ENCODE measurements at places on chromosomes 6 and 20.

GRCh38 chr20:56806952-56807517, 177.9 kb downstream of the TFAP2C start:
- DNase-seq: no peak

DNA sequence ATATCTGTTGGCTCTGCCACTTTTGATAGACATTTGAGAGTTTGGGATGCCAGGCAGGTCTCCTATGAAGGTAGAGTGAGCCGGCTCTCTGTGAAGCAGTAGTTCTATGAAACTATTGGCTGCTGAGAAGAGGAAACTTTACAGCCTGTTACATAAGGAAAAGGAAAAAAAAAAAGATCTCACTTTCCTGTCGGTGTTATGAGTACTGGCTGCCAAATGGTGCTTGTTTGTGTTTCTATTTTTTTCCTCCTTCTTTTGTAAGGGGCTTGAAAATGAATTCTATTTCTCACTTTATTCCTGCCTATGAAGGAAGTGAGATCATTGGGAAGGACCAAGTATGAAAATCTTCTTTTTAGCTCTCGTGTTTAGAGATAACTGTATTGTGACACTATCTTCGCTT, 73.1 kb upstream of the CLDN20 start:
- no peak for DNase-seq

DNA sequence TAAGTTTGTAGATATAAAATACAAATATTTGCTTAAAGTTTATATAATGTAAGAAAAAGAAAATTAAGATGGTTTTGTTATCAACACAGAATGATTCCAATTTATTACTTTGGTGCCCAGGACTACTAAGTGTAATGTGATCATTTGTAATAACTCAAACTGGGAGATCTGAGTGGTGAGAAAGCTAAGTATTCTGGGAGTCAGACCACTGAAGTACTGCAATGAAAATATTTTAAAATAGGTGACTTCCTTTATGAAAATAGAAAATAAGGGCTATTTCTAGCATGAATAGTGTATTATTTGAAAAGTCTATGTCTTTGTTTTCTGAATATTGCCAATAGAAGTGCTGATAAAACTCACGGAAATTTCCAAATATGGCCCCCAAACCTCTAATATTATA, 305.6 kb upstream of the MAN1A1 start:
- DNase-seq: no peak

DNA sequence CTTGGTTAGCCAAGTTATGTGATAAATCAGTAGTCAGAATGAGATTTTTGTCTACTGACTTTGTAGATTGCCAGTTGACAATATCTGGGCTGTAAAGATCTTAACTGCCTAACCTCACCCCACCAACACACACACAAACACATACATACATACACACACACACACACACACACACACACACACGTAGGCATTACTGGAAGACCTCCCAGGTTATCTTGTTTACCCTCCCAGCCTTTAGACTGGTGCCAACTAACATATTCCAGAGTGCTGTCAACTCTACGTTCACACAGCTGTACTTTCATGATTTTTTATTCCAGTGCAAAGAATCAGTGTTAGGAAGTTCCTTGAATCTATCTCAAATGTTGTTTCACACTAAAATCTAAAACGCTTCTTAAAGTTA, 38.9 kb downstream of the BMP5 start:
- DNase-seq: no peak

- no peak for DNase-seq
Measured at GRCh38 chr20:25046181-25046641, 11.7 kb downstream of the ACSS1 start.

DNA sequence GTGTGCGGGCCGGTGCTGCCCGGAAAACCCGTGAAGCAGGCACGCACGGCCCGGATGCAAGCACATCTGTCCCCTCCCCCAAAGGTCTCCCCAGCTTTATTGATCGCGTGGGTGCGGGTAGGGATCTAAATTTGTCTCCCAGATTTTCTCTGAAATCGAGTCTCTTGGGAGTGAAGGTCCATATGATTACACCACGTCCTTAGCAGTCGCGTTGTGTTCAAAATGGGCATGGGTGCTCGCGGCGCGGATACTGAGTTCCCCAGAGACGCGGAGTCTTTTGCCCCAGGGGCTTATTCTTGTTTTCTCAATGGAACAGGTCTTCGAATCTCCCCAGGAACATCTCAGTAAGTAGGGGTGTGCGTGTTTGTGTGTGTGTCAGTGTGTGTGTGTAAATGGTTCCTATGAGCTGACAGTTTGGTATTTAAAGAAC, 2.8 kb upstream of the ZNF292 start:
- DNase-seq: peak; percentile 25

- no peak for DNase-seq
Measured at GRCh38 chr6:99979953-99980352, 14.1 kb downstream of the MCHR2 start.

GRCh38 chr6:24974182-24975171, 38.7 kb upstream of the RIPOR2 start:
- DNase-seq: no peak

DNA sequence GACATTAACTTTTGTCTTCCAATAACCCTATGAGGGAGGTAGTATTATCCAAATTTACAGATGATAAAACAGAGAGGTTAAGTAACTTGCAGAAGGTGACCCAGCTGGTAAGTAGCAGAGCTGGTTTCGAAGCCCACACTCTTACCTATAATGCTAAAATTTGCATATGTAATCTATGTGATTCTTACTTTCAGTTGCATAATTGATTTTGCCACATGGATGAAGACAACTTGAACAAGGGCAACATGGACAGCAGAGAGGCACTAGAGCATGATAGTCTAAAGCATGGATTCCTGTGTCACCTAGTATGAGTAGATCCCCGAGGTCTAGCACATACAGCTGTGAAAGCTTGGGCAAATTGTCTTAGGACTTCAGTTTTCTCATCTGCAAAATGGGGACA, 117.6 kb upstream of the DTNBP1 start:
- no peak for DNase-seq

GRCh38 chr6:52554684-52555280, 22.1 kb downstream of the TRAM2 start:
- DNase-seq: no peak

GRCh38 chr6:44740566-44741120, 353.1 kb downstream of the CDC5L start:
- no peak for DNase-seq

DNA sequence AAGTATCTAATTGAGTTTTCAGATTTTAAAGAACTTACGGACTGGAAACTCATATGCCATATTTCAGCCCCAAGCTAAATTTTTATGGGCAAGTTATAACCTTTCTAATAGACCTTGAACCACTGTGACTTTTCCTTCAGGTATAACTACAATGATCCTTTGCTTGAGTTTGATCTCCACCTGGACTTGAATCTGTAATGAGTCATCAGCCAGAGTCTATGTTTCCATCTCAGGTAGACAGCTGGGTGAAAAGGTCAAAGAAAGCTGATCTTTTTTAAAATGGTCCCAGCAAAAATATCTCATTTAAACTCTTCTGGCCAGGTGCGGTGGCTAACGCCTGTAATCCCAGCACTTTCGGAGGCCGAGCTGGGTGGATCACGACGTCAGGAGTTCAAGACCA, 88.4 kb upstream of the SGK1 start:
- no peak for DNase-seq

DNA sequence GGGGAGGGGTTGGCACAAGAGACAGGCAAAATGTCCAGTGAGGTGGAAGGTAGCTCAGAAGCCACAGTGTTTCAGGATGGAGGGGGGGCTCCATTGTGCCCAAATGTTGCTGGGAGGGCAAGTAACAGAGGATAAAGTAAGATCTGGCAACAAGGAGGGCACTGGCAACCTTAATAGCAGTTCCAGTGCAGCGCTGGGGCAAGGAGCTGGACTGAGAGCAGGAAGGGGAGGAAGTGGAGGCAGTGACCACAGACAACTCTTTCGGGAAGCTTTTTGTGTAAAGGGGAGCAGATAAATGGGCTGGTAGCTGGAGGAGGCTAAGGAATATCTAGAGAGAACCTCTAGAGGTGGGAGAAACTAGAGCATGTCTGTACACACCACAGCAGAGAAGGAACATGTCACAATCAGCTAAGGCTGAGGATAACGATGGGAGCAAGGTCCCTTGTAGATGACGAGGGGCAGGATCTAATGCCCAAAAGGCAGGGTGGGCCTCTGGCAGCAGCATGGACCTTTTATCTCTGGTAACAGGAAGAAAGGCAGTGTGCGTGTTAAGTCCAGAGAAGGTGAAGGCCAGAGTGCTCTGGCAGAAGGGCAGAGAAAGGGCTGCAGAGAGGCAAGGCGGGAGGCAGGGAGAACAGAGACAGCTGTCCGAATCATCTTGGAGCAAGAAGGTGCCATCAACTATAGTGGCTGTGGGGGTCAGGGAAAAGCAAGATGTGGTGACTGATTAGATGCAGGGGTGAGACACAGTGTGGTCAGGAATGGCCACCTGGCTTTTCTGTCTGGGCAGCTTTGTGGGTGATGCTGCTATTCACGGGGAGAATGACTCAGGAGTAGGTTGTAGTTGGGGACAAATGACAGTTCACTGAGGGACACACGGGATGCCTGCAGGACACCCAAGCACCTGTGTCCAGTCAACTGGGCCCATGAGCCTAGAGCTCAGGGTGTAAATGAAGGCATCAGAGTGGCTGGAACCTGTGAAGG, 17.4 kb downstream of the TMEM242 start:
- DNase-seq: no peak

DNA sequence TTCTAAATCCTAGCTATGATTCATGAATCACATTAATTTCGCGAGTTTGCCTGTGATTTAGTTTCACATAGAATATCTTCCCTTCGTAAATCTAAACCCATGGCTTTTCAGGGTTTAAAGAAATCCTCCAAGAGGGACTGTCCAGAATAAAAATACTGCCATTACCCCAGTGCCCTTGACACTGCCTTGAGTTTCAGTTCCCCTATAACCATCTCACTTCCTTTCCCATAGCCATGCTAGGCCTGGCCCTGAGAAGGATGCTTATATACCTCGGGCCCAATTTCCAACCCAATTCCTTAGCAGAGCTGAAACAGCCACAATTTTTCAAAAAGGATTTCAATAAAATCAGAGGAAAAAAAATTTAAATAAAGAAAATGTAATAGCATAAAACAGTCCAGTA, 697.3 kb downstream of the FRK start:
- no peak for DNase-seq

- no peak for DNase-seq
Measured at GRCh38 chr6:35844290-35844689, 39.1 kb downstream of the LHFPL5 start.

GRCh38 chr20:43926287-43927050, 11.8 kb downstream of the TOX2 start:
- no peak for DNase-seq

DNA sequence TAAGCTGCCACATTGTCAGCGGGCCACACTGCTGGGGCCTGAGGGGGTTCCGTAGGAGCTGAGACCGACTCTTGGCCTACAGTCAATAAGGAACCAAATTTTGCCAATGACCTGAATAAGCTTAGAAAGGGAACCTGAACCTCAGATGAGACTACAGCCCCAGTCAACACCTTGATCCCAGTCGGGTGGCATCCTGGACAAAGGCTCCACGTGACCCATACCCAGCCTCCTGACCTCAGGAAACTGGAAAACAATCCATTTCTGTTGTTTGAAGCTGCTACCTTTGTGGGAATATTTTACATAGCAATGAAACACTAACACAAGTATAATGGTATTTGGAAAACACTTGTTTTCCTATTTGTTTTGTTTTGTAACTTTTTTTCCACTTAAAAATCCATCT, 179.9 kb upstream of the RALGAPA2 start:
- no peak for DNase-seq

DNA sequence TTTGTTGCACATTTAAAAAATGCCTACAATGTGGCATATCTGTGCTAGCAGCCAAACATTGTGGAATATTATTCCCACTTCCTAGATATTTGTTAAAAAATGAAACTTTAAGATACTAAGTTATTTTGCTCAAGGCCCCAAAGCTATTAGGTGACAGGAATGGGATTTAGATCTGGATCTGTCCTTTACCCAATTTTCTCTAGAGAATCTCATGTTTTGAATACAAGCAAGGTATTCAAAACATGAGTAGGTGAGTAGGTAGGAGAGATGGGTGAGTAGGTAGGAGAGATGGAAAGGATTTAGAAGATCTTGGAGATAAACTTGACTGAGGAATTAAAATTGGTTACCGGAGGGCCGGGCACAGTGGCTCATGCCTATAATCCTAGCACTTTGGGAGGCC, 61.2 kb upstream of the AKIRIN2 start:
- DNase-seq: no peak

DNA sequence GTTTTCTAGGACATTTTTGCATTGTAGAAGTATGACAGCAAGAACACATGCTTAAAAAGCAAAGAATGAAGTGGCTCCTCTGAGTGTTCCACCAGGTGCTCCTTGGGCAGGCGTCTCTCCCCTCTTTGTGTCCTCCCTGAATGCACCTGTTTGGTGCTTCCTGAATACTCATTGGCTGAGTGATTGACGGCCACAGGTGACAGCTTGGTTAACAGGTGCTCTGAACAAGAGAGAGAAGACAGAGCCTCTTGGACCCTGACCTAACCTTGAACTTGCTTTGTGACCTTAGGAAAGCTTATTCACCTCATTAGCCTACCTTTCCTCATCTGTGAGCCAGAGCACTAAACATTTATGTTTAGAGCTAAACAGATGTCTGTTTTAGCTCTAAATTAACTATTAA, 93.7 kb downstream of the TULP4 start:
- no peak for DNase-seq

DNA sequence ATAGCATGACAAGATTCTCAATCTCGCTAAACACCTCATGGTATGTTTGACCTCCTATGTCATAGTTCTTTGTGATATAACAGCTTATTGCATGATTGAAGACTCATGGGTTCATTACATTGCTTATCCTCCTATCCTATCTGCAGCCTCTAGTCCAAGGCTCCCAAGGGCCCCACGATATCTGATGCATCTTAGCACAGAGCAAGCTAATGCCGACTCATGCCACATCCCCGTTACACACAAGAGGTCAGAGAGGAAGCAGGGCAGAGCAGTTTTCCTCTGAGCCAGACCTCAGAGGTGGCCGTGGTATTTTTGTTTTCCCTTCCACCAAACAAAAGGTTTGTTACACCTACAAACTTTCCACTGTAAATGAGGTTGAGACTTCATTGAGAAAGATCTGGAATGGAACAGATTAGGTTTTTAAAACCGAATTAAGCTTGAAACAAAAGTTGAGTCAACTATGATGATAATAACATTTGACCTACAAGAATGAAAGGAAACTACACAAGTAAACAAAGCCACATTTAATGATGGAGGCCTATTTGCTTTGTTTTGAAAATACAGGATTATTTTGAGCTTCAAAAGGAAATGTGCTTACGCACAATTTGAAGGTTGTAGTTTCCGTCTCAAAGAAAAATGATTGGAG, 133.9 kb upstream of the MYLIP start:
- no peak for DNase-seq

DNA sequence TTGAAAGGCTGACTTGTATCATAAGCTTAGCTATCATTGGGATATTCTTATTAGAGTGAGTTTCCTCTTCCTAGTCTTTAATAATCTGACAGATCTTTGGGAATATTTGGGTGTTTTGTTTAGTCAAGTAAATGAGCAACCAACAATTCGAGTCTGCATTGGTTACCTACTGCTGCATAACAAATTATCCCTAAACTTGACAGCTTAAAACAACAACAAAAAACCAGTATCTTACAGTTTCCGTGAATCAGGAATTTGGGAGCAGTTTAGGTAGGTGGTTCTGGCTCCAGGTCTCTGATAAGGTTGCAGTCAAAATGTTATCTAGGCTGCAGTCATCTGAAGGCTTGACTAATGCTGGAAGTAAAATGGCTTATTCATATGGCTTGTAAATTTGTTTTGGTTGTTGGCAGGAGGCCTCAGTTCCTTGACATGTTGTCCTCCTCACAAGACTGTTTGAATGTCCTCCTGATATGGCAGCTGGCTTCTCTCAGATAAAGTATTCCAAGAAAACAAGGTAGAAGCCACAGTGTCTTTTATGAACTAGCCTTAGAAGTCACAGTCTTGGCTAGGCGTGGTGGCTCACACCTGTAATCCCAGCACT, 7.2 kb downstream of the GTF3C6 start:
- no peak for DNase-seq
